ENCODE measurements at places on chromosomes 13 and 19. TPM values are rescaled to one million over a fixed set of nuclear protein-coding genes. Genes with fewer than 3 reads are reported as not detected.

GRCh38 chr13:48652851-48653471 lies 768 bp upstream of the CYSLTR2 start:
- H3K4me3 ChIP-seq, result no peak overlapping the region
- H3K27ac ChIP-seq, result peak overlapping the region; percentile 22
- H3K36me3 ChIP-seq, result no peaks in the 10 kb centered on the region
- no peaks in the 10 kb centered on the region for H3K4me1 ChIP-seq

DNA sequence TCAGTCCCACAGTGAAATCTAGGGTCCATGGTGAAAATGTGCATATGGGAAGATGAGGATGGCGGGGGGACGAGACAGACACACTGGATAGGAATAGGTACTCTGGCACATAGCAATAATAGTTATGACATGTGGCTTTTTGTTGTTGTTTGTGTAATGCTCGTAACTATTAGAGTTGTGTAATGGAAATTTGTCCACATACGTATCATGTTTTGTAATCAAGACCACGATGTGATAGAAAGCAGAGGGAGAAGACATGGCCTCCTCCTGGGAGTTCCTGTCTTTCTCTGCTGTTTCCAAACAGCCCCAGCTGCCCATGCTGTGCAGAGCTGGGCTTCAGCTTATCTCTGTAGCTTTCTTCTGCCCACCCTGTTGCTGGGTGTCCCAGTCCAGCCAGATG lies 185.3 kb upstream of the TMTC4 start:
- no peak overlapping the region for H3K4me3 ChIP-seq
- no peak overlapping the region for H3K27ac ChIP-seq
- no peak for DNase-seq

DNA sequence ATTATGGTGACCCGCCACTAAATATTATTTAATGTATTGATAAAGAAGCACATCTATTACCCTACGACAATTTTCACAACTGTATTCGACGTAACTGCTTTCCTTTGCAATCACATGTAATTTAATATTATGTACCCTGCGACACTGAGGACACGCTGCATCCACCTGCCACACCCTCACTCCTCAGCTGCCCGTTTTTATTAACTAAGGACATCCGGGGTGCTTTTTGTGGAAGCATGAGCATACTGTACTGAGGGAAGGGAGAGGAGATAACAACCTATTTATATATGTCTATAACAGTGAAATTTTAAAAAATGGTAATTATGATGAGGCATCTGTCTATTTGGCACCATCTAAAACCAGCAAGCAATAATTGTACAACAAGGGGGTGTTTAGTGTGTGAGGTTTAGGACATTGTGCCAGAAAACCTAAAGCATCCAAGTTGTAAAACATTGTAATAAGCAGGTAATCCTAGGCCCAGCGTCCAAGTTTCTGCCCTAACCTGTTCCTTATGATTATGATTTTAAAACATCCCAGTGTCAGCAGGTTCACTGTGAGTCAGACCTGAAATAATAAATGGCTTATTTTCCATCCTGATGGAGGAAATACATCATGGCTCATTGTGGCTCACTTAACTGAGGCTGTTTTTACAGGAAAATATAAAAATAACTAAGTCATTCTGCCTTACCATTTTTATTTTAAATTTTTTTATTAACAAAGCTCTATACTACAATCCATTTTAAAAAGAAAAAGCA lies 56.3 kb downstream of the FOXO1 start:
- peaks cover 15% of the 10 kb centered on the region for H3K4me1 ChIP-seq
- H3K4me3 ChIP-seq, result no peak overlapping the region
- no peak for DNase-seq

DNA sequence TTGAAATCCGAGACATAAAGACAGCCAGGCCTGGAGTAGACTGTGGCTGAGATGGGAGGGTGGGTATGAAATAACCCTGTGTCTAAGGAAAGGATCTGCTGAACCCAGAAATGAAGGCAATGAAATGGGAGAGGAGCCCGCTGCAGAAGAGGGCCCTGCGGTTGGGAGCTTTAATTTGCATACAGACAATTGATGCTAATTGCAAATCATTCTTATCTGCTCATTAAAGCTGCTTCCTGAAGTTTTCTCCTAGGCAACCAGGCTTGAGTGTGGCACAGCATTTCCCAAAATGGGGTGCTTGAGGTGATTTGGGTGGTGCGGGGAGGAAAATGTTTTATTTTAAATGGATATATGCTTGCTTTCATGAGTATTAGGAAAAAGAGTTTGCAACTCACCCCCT lies 55.4 kb downstream of the DPF1 start:
- H3K27ac ChIP-seq, result no peak overlapping the region
- DNase-seq, result no peak
- H3K36me3 ChIP-seq, result peaks cover 19% of the 10 kb centered on the region
- H3K4me3 ChIP-seq, result no peak overlapping the region
- no peaks in the 10 kb centered on the region for H3K27me3 ChIP-seq

DNA sequence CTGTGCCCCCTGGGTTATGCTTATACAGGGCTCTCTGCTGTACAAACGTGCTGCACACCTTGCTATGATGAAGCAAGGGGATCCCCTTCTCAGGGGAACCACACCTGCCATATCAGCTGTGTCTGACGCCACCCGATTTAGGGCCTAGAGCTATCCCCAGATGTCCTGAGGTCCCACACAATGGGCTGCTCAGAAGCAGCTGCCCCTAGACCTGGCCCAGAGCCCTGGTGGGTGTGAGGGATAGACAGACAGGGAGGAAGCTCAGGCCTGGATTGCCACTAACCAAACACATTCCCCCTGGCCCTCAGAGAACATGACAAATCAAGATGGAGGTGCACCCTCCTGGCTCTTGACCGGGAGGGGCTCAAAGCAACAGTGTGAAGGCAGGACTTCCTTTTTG lies 59.3 kb downstream of the TSHZ3 start:
- H3K36me3 ChIP-seq, result no peaks in the 10 kb centered on the region
- no peak overlapping the region for H3K27ac ChIP-seq
- DNase-seq, result no peak
- no peaks in the 10 kb centered on the region for H3K4me1 ChIP-seq
- H3K4me3 ChIP-seq, result no peak overlapping the region

GRCh38 chr19:51398096-51398704 lies 7.8 kb upstream of the C19orf84 start:
- no peak overlapping the region for H3K4me3 ChIP-seq
- no peak for DNase-seq
- no peak overlapping the region for H3K27ac ChIP-seq
- H3K27me3 ChIP-seq, result no peaks in the 10 kb centered on the region

- no peak overlapping the region for H3K4me3 ChIP-seq
- H3K27ac ChIP-seq, result no peak overlapping the region
- DNase-seq, result no peak
These were observed 101.3 kb downstream of the B3GLCT start for GRCh38 chr13:31301119-31301518.

DNA sequence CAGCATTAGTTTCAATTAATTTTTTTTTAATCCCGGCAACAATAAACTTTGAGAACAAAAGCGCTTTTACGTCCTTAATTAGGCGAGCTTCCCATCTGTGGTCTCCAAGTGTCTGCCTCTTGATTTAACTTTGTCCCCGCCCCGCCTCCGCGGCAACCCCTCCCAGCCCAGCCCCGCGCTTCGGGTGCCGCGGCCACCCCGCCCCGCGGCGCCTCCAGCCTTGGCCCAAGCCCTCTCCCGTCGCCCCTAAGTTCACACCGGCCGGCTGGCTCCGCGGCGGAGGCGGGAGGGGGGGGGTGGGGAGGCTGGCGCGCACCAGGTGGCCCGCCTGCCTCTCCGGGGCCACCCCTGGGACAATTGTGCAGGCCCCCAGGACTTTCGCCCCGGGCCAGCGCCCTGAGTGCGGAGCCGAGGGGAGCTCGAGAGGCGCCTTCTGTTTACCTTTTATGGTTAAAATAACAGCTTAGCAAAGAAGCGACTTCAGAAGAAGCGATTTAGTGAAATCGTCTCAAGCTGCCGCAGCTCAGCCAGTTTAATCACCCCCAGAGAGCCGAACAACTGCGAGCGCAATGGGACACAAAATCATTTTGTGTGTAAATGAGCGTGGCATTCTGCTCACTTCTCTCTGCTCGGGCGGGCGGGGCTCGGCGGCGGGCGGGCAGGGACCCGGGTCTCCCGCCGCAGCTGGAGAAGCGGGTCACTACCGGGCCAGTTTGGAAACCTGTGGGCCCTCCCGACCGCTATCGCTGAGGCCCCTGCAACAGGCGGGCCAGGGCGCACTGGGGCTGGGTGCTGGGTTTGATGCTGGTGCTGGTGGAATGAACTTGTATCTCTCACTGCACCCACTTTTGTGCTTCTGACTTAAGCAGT lies 1.4 kb downstream of the KCTD15 start:
- DNase-seq, result peak; percentile 75
- peaks cover 5% of the 10 kb centered on the region for H3K36me3 ChIP-seq
- peak overlapping the region; percentile 93 for H3K27ac ChIP-seq
- H3K4me1 ChIP-seq, result peaks cover 6% of the 10 kb centered on the region
- H3K27me3 ChIP-seq, result no peaks in the 10 kb centered on the region

DNA sequence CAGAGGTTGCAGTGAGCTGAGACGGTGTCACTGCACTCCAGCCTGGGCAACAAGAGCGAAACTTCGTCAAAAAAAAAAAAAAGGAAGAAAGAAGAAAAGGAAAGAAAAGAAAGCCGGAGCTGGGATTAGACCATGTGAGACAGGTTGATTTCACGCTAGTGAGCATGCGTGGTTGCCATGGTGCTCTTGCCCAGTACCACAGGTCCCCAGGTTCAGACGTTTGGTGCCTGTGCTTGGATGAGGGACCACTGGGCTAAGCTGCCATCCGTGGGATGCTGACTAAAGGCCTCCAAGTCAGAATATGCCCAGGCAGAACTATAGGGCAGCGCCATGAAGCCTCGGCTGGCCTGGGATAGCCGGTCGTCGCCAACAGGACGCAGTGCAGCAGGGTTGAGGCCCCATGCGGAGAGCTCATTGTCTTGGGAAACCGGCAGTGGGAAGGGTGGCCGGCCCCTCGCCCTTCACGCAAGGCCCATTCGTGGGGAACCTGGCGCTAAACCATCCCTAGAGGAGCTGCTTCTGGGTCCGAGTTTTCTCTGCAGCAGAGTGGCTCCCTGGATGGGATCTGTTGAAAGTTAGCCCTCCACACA lies 7.2 kb upstream of the TEX101 start:
- no peak overlapping the region for H3K4me3 ChIP-seq
- no peaks in the 10 kb centered on the region for H3K36me3 ChIP-seq
- no peak overlapping the region for H3K27ac ChIP-seq
- no peak for DNase-seq

- no peaks in the 10 kb centered on the region for H3K36me3 ChIP-seq
- no peak for DNase-seq
- H3K4me3 ChIP-seq, result peak overlapping the region; percentile 40
- H3K27me3 ChIP-seq, result no peaks in the 10 kb centered on the region
- no peaks in the 10 kb centered on the region for H3K4me1 ChIP-seq
These were observed 685 bp downstream of the GMFG start for GRCh38 chr19:39335168-39335548.

DNA sequence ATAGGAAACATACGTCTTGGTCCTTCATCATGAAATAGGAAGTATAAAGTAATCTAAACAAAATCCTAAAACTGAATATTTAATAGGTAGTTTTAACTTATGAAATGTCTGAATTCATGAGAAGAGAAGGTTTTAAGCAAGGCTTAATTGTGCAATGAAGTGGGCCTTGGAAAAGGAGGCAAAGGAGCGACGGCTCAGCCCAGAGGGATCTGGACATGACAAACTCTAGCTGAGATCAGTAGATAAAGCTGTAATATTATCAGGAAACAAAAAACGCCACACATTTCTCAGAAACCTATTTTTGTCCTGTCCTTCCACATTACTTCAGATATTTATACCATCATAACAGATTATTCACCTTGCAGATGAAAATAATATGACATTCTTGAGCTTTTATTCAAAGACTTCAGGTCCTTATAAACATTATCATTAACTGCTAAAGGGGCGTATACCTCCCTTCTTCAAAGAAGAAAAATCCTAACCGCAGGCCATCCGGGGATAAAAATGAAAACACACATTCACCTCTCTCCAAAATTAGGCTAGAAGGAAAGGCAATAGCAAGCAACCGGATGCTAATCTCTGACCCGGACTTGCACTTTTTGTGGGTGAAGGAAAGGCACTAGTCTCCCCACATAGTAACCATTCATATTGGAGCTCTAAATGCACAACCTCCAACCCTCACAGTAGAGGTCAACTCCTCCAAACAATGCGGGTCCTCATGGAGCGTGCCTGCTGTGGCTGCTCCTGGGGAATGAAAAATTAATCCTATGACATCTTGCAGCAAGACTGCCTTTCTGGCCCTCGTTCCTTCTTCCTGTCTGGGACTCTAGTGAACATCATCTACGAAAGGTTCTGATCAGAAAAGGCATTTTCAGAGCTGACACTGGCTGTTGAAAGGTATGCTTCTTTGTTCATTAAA lies 108.8 kb downstream of the TBC1D4 start:
- no peaks in the 10 kb centered on the region for H3K4me1 ChIP-seq
- H3K27ac ChIP-seq, result no peak overlapping the region
- H3K27me3 ChIP-seq, result no peaks in the 10 kb centered on the region
- H3K4me3 ChIP-seq, result no peak overlapping the region
- no peak for DNase-seq

GRCh38 chr19:18179957-18180356 lies 6.3 kb downstream of the IFI30 start:
- DNase-seq, result no peak
- H3K4me1 ChIP-seq, result no peaks in the 10 kb centered on the region
- no peak overlapping the region for H3K27ac ChIP-seq
- H3K4me3 ChIP-seq, result no peak overlapping the region

GRCh38 chr19:34960940-34961679 lies 2.9 kb downstream of the ZNF792 start:
- H3K27me3 ChIP-seq, result no peaks in the 10 kb centered on the region
- H3K36me3 ChIP-seq, result peaks cover 39% of the 10 kb centered on the region
- no peak overlapping the region for H3K27ac ChIP-seq

DNA sequence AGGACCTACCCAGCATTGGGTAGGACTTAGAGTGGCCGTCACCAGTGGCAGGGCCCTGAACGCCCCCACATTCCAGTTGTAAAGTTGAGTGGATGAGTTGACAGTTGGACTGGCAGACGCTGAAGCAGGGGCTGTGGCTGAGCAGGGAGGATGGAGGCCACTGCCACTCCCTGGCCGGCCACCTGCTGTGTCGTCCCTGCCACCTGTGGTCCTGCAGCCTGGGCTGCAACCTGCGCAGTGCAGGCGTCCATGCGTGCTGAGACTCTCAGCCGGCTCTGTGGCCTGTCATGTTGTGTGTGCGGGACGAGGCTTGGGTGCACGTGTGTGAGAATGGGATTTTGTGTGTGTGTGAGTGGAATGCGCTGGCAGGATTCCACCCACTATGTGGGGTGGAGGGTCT lies 80.8 kb downstream of the SCGB2B2 start:
- H3K4me3 ChIP-seq, result no peak overlapping the region
- no peaks in the 10 kb centered on the region for H3K27me3 ChIP-seq
- no peaks in the 10 kb centered on the region for H3K4me1 ChIP-seq
- no peak overlapping the region for H3K27ac ChIP-seq
- DNase-seq, result no peak

- H3K27ac ChIP-seq, result no peak overlapping the region
- no peaks in the 10 kb centered on the region for H3K27me3 ChIP-seq
- H3K4me1 ChIP-seq, result no peaks in the 10 kb centered on the region
- H3K4me3 ChIP-seq, result no peak overlapping the region
- no peak for DNase-seq
These were observed 692.3 kb downstream of the SLITRK1 start for GRCh38 chr13:83190020-83190419.

- H3K4me3 ChIP-seq, result peak overlapping the region; percentile 12
- peaks cover 23% of the 10 kb centered on the region for H3K4me1 ChIP-seq
- no peaks in the 10 kb centered on the region for H3K36me3 ChIP-seq
- DNase-seq, result no peak
- peaks cover 50% of the 10 kb centered on the region for H3K27me3 ChIP-seq
These were observed 4.3 kb upstream of the POU4F1 start for GRCh38 chr13:78607409-78608251.

The KIR2DL3 gene
- not detected for total RNA-seq

The LHB gene
- not detected for total RNA-seq

The TEX29 gene
- not detected for total RNA-seq

The PSG6 gene
- total RNA-seq, result not detected

The ATP7B gene
- 37.7 TPM for total RNA-seq

The PGPEP1 gene
- 14.8 TPM for total RNA-seq

The RABAC1 gene
- total RNA-seq, result 360 TPM

The CEACAM20 gene
- not detected for total RNA-seq
